ENCODE measurements at places on chromosomes 6 and 20.

- no peak for DNase-seq
Observed at GRCh38 chr6:157569543-157569942, 188.6 kb downstream of the ZDHHC14 start.

GRCh38 chr20:38704136-38704535 lies 20.1 kb upstream of the SLC32A1 start:
- no peak for DNase-seq

- DNase-seq, result no peak
Observed at GRCh38 chr20:13349235-13349604, 128.1 kb downstream of the ISM1 start.

GRCh38 chr6:12457094-12457493 lies 166.9 kb downstream of the EDN1 start:
- no peak for DNase-seq

DNA sequence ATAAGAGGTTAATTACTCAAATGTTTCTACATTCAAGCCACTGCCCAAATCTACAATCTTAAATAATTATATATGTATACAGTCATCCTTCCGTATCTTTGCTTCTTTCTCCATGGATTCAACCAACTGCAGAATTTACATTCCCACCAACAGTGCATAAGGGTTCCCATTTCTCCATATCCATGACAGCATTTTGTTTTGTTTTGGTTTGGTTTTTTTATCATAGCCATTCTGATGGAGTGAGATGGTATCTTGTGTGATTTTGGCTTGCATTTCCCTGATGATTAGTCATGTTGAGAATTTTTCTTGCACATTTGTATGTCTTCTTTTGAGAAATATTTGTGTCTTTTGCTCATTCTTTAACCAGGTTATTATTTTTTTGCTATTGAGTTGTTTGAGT lies 198.5 kb downstream of the C6orf118 start:
- DNase-seq, result no peak
